ENCODE measurements at places on chromosomes 6 and 20.

DNA sequence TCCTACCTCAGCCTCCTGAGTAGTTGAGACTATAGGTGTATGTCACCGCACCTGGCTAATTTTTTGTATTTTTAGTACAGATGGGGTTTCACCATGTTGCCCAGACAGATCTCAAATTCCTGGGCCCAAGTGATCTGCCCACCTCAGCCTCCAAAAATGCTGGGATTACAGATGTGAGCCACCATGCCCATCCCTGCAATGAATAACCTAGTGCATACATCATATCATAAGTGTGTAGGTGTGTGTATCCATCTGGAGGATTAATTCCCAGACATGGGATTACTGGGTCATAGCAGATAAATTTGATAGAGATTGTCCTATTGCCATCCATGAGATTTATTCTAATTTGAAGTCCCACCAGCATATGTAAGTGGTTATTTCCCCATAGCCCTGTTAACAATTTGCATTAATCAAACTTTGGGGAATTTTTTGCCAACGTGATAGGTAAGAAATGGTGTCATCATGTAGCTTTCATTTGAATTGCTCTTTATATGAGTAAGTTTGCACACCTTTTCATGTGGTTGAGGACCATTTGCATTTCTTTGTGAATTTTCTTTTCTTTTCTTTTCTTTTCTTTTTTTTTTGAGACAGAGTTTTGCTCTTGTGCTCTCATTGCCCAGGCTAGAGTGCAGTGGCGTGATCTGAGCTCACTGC, 29.9 kb upstream of the BACH2 start:
- DNase-seq: no peak

DNA sequence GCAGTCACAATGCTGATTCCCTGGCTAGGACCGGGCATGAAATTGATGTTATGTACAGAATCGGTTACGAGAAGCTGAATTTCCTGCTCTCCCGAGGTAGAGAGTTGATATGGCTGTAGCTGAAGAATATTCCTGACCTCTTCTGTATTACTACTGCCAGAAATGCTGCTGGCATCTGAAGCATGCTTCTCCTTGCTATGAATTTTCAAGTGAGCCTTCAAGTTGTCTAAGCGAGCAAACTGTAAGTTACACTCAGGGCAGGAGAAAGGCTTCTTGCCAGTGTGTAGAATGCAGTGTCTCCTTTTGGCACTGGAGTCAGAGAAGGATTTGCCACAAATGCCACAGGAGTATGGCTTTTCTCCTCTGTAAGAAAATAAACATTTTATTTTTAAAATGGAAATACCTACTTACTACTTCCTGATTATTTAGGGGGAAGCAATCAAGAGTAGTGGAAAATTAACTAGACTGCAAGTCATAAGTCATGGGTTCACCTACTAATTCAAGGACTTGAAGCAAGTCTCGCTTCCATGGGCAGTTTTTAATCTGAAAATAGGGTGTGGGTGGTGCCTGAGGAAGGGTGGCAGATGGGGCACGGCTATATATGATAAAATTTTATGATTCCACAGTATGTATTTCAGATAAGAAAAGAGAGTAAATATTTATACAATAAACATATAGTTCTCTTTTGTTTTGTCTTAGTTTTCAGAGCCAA, 10.8 kb upstream of the MICAL1 start:
- DNase-seq: no peak

DNA sequence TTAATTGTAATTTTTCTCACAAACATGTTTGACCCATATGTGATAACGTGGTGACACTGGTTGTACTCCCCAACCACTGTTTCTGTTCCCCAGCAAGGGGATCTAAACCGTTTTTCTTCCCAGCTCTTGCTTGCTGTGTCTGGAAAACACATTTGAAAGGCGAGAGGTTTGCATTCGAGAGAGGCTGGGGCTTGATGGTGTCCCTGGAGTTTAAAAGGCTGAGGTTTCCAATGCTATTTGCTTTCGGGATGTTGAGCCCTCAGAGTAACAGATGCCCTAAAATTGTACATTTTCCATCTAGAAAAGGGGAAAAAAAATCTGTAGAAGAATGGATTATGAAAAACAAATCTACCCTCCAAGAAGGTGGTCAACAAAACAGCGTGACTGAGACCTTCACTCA, 35.4 kb downstream of the AKAP12 start:
- no peak for DNase-seq

DNA sequence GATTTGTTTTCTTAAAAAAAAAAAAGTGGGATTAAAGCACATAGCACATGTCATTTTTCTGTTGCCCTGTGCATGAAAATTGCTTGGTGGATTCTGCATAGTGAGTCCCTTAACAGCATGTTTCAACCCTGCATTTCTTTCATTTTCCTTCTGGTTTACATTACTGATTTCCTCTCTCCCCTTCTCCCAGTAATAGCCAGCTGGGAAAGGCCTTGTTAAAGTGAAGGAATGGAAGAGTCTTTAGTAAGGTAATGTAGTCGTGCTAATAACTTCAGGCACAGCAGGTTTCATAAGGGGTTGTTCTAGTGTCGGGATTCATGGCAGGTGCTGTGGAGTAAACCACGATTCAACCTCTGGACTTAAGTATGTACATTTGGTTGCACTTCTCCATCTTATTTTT, 202.4 kb downstream of the FARS2 start:
- DNase-seq: no peak

GRCh38 chr20:53283011-53283410, 310.6 kb downstream of the ZNF217 start:
- no peak for DNase-seq

Data from HTR-8/SVneo (cell line).